ENCODE measurements at places on chromosomes 5 and 9.

DNA sequence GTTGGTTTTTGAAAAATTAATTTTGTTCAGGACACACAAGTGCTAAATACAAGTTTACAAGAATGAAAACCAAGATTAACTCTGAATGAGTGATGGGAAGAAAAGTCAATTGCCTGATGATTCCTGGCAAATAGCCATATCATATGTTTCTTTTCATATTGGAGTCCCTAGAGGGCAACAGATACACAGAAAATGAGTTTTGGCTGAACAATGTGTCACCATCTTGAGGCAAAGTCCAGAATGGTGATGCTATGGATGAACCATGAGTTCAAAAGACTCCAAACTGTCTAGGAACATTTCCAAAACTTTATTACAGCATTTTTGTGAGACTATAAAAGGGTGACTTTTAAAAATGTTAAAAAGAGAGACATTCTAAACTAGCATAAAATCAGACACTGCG lies 382.9 kb downstream of the TMEM161B start:
- no peak for DNase-seq

- DNase-seq = no peak
These were observed 4.2 kb downstream of the SCGB3A2 start for GRCh38 chr5:147882586-147883313.

DNA sequence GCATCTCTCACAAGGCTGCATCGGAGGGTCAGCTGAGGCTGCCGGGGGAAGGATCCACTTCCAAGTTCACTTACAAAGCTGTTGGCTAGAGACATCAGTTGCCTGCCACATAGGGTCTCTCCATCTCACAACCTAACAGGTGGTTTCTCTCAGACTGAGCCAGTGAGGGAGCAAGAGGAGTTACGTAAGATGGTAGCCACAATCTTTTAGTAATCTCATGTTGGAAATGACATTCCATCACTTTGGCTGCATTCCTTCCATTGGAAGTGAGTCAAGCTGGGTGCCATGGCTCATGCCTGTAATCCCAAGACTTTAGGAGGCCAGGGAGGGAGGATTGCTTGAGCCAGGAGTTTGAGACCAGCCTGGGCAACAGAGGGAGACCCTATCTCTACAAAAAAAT lies 7.4 kb upstream of the GRK6 start:
- DNase-seq = no peak

GRCh38 chr9:7906783-7907550 lies 107.4 kb upstream of the DMAC1 start:
- no peak for DNase-seq

- no peak for DNase-seq
These were observed 100.6 kb upstream of the NREP start for GRCh38 chr5:111857623-111858022.

- DNase-seq = no peak
These were observed 291.9 kb downstream of the ARHGEF28 start for GRCh38 chr5:73917891-73918290.

DNA sequence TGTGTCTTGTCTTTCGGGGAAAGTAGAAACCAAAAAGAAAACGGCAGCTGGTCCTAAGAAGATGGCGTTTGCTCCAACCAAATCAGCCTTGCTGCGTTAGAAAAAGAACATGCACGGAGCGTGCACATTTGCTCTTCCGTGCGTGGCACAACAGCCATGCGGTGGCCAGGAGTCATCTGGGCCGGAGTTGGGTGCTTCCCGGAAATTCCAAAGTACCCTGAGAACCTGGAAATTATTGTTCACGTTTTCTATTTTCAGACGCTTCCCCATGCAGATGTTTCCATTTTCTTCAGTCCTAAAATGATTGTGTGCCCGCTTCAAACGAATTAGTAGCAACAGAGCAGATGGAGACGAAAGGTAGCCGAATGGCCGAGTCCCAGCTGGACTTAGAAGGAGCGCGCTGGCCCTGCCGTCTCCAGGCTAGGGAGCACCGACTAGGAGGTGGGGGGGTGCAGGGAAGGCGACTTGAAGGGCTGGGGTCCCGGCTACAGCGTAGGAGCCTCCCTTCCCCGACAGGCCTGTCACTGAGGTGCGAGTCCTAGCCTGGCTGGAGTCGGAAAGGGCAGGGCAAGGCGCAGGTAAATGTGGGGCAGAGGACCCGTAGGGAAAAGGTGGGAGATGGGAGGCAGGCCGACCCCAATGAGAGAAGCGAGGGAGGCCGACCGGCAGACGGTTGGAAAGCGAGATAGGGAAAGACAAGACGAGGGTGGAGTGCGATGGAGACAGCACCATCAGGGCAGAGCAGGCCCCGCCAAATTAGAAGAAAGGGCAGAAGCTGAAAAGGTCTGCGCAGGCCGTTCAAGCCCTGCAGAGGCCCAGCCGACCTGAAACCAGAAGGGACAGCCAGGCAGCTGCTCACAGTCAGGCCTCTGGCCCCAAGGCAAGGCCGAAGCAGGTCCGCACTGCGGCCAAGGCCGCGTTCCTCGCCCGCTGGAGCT lies 1.4 kb downstream of the BARX1 start:
- no peak for DNase-seq

Measured in CD4-positive, alpha-beta T cell treated with Interleukin-12 subunit alpha and Interleukin-12 subunit beta, for 1 hour (primary cell).